ENCODE measurements at places on chromosomes 3 and 15.

DNA sequence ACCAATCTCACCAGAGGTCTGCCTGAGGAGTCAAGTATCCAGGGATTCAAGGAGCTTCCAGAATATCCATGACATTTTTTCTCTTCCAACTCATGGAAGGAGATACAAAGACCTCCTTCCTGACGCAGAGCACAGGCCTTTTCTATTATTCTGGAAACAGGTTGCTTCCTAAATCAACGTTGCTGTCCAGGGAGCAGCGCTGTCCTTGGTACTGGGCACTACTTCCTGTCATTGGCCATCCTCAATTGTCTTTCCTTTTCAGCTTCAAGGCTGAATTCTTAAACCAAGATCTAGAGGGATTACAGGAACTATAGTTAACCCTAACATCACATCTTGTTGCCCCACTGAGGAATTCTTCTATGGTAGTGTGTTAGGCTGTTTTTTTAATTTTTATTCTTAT, 50.4 kb upstream of the TBC1D21 start:
- DNase-seq = no peak

- no peak for DNase-seq
Measured at GRCh38 chr3:122405015-122405414, 10.8 kb downstream of the WDR5B start.

GRCh38 chr3:55235416-55235815, 251.7 kb downstream of the WNT5A start:
- DNase-seq = no peak

DNA sequence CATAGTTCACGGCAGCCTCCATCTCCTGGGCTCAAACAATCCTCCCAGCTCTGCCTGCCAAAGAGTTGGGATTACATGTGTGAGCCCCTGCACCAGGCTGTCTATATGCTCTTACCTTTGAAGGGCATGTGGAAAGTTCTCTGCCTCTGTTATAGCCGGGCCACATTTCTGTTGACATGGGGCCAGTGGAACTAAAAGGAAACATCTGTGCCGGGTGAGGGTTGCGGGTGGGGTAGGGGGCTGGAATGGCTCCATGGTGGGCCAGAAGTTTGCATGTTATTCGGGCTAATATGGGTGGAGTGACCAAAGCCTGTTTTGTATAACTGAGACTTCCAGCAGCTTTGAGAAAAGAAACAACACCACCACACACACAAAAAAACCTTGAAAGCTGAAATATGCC, 8.3 kb upstream of the CLEC3B start:
- DNase-seq = no peak
